ENCODE measurements at places on chromosomes 2 and 18.

DNA sequence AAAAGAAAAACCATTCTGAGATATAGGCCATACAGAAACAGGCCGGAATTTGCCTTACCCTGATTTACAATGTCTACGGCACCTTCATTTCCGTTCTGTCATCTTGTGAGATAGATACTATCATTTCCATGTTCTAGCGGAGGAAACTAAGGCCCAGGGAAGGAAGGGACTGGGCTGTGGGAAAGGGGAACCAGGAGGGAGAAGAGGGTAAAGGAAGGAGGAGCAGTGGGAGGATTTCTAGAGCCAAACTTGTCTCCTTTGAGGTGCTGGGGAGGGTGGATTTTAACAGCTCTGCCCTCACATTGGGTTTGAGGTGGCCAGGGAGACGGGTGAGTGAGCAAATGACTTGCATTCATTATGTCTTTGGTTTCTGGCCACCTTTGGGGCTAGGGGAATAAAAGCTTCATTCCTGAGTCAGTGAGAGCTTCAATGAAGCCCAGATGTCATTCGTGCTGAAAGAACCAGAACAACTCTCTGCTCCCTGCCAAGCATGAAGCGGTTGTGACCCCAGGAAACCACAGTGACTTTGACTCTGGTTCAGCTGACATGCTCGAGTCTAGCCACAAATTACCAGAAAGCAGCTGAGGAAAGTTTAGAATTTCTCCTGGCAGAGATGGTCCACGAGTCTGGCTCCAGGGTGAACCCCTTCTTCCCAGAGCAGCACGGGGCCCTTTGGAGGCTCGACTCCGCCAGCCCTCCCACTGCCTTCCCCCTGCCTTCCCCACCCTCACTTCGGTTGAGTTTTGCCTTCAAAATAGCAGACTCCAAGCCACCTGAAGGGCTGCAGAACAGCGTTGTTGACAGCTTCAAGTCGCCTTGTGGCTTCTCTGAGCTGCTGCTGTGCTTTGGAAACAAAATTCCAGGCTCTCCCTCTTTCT is 3.8 kb downstream of the ACTG2 start:
- no peak for DNase-seq

- DNase-seq: no peak
Observed at GRCh38 chr2:105776560-105776928, 31.8 kb downstream of the NCK2 start.

- no peak for DNase-seq
Observed at GRCh38 chr2:69183659-69184058, 170.7 kb downstream of the ANTXR1 start.

DNA sequence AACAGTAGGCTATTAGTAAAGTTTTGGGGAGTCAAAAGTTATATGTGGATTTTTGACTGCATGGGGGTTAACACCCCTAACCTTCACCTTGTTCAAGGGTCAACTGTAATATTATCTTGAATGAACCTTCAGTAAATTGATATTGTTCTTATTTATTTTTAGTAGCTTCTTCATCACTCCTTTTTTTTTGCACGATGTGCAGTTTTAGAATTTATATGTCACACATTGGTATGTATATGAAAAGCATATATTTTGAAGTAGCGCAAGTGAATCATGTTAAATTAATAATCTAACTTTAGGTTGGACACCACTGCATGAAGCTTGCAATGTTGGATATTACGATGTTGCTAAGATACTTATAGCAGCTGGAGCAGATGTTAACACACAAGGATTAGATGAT is 79.9 kb downstream of the ANKRD12 start:
- no peak for DNase-seq

GRCh38 chr18:24726727-24727492 is 266.5 kb downstream of the HRH4 start:
- peak; percentile 83 for DNase-seq

DNA sequence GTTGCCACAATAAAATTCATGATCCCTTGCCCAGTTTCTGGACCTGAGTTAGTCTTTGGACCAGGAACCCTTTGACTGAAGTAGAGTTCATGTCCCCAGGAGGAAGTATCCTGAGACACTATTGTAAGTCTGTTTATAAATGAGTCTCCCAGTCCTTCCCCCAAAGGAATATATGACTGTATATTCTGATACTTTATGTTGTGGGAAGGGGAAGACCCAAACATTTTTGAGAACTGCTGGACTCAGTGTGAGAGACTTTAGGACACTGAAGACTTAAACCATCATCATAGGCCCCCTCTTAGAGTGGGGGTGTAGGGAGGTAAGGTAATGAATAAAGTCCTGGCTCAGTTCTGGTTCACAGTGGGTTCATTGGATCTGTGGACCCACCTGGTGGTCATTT is 28.6 kb upstream of the CXCR4 start:
- no peak for DNase-seq

- no peak for DNase-seq
Observed at GRCh38 chr18:36476433-36476832, 178.9 kb downstream of the FHOD3 start.

DNA sequence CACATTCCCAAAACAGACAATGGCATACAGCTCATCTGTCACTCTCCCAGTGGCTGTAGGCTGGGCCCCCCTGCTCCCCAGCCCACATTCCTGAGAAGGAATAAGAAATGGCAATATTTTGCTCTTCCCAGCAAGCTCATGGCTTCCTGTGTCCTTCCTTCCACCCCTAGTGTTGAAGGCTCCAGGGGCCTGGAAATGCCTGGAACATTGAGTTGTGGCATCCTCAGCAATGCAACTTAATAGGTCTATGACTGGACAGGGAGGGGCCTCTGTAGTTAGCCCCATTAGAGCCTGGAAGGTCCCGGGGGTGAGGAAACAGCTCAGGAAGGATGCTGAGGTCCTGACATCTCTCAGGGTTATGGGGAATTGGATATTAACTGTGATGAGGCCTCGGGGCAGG is 3.3 kb downstream of the KIF3C start:
- no peak for DNase-seq

DNA sequence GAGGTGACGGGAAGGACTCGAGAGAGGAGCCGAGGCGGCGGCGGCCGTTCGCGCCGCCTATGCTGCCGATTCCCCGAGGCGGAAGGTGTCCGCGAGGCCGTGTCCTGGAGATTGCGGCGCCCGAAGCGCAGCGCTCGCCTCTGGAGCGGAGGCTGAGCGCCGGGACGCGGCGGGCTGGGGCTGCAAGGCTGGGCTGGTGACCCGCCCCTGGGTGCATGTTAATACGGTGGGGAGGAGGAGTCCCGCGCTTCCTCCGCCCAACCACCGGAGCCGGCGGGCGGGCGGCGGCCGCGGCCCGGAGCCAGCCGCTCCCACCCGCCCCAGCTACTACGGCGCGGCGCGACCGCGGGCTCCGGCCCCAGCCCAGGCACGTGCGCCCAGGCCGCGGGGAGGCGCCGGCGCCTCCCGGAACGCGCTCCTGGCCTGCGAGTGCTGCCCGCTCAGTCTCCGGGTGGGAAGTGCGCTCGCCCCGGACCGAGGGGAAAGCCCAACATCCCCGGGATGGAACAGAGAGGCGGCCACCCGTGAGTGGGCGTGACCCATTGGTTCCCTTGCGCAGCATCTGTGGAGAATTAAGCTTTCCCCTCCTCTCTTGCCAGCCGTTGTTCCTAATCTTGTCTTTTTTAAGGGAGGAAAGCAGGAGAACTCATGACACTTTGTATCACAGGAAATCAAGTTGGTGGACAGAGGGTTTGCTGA is at the start of gene DLGAP1:
DLGAP1 (minus strand) TSS at position 195 of the 699 bp plus-strand sequence.
- DNase-seq: no peak

DNA sequence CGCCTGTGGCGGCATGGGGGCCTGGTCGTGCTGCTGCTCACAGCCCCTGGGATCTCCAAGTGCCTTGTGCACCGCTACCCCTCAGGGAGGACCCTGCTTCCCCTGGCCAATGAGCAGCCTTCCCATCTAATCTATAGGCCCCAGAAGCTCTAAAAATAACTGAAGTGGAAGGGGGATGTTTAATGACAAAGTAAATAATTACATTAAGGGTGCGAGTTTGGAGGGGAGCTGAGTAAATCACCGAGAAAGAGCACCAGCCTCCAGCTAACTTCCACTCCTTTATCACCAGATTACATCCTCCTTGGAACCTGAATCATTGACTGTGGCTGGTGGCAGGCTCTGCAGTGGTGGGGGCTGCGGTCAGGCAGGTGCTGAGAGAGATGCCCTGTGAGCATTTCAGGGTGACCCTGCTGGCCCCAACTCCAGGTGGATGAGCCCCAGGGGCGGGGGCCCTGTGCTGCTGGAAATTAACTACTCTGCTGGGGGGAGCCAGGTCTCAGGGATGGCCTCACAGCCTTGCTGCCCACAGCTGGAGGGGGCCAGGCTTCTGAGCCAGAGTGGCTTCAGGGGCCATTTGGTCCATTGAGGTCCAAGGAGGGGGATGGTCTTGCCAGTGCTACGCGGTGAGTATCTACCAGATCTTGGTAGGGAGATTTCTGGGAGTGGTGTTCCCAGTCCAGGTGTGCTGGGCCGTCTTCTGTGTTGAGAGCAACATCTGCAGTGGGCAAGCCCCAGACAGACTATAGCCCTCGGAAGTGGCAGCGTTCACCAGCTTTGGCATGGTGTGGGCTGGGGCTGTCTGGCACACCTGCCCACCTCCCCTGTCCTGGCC is 74.2 kb downstream of the GLI2 start:
- peak; percentile 25 for DNase-seq

DNA sequence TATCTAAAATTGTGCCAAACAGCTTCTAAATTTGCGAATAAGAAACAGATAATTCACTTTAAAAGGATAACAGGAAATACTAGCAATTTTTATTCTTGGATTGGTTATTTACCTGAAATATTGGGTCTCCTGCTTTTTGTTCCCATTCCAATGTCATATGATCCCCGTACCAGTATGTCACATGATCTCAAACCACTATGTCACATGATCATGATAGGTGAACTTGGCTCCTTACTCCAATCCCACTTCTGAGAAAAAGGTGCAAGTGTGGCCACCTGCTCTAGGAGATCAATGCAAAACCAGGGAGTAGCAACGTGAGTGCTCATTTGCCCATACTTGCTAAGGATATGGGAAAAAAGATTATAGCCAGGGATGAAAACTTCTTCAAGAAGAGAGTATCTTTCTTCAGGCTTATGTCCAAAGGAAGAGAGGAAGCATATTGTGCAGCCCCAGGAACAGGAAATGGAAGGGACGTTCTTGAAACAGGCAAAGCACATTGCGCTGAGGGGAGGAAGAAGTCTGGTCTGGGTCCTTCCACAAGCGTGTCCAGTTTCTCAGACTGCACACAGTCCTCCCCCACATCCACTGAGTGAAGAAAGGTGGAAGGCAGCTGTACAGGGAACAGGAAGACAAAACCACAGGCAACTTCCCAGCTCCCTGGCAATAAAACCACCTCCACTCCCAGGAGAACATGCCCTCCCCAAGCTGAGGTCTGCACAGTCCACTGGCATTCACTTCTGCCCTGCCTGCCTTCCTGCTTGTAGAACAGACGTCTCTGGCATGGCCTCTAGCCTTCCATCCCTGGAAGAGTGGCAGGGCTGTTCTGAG is at the start of gene LYG2:
LYG2 (minus strand) TSS at position 176 of the 828 bp plus-strand sequence. CDS start 1,406 bp downstream, outside the sequence.
- no peak for DNase-seq

GRCh38 chr2:232352511-232353091 is 25.9 kb upstream of the ALPP start:
- no peak for DNase-seq

- no peak for DNase-seq
Observed at GRCh38 chr2:120026890-120027289, 14.0 kb downstream of the EPB41L5 start.

- DNase-seq: peak; percentile 24
Observed at GRCh38 chr2:24083567-24084385, 858 bp downstream of the TP53I3 start.

- DNase-seq: no peak
Observed at GRCh38 chr2:8437949-8438400, 243.9 kb upstream of the ID2 start.

- no peak for DNase-seq
Observed at GRCh38 chr2:88254437-88255091, 84.4 kb downstream of the THNSL2 start.

- DNase-seq: no peak
Observed at GRCh38 chr2:138475277-138475776, 26.2 kb upstream of the SPOPL start.

- no peak for DNase-seq
Observed at GRCh38 chr2:109244750-109245382, 115.9 kb downstream of the SH3RF3 start.

- no peak for DNase-seq
Observed at GRCh38 chr2:202705446-202706020, 70.8 kb downstream of the FAM117B start.

DNA sequence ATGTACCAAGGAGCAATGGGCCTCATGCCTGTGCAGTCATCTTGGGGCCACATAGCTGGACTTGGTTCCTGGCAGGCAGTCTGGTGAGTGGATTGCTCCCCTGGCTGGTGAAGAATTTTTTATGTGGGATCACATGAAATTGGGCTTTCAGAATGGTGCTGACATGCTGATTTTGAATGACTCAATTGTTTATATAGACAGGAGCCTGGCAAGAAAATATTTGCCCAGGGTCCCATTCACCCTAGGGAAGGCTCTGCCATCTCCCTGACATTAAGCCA is 266.9 kb downstream of the DYSF start:
- no peak for DNase-seq

DNA sequence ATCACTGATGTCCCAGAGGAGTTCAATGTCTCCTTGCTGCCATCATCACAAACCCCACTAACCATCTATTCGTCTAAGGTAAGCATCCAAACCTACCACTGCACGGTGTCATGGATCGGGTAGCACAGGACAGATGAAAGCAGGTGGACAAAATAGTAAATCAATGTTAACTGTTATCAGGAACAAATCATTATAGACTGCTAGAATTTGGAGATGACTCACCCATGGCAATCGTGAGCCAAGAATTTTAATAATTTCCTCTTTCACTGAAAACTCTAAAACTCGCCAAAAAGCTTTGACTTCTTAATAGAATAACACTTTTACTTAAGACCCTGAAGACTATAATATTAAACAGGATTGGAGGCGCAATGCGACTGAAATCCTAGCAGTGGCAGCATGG is 33.7 kb upstream of the BZW1 start:
- DNase-seq: no peak

DNA sequence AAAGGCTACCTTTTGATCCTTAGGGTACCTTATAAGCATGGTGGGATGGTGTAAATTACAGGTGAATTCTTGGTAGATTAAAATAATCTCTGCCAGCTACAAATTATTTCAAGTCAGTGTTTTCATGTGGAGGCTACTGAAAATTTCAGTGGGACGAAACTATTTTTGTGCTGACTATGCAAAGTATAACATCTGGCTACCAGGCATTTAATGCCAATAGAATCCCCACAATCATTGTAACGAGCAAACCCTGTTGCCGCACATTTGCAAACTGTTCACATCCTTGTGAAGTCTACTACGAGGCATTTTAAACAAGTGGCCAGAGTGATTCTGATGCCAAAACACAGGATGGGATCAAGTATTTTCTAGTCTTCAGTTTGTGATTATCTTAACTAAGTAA is 48.1 kb upstream of the SDC1 start:
- no peak for DNase-seq

- DNase-seq: no peak
Observed at GRCh38 chr18:68925268-68925667, 127.4 kb downstream of the CCDC102B start.

DNA sequence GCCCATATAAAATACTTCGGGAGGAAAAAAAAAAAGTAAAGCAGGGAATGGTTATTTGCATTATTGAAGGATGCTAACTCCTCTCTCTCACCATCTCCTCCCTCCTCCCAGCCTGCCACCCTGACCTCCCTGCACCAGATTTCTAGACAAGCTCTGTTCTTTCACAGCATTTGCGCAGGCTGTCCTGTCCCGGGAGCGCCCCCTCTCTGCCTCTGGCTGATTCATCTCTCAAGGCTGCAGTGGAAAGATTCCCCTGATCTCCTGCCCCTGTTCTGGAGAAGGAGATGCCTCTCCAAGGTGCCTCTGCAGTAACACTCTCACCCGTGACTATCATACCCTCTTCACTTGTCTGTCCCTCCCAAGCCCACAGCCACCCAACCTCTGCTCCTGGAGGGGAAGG is 38.5 kb downstream of the COL4A4 start:
- no peak for DNase-seq

All from NCI-H1417 treated with DMSO at 0.1 percent for 48 hours (cell line).